ENCODE measurements at places on chromosomes 13 and 19.

DNA sequence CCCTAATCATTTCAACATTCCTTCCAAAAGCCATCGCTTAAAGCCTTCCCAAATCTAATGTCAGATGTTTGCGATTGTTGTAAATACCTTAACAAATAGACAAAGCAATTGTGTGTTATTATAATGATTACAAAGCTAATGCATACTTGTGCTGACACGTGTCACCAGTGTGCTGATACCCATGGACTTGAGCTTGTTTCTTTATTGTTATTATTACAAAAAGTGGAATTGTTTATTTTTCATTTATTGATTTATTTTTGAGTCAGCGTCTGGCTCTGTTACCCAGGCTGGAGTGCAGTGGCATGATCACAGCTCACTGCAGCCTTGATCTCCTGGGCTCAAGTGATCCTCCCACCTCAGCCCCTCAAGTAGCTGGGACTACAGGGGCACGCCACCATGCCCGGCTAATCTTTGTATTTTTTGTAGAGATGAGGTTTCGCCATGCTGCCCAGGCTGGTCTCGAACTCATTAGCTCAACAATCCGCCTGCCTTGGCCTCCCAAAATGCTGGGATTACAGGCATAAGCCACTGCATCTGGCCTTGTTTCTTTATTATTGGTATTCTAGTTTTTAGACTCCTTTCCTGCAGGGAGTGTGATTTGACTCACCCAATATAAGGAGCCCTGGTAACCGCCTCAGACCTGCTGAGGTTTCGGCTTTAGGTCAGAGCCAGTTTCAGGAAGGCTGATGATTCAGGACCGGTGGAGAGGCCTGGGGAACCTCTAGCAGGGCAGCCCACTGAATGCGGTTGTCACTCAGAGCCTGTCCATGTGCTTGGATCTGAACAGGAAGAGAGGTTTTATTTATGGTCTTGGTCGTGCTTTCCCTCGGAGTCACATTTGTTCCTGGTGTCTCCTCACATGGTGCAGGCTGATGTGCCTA, 2.1 kb upstream of the FBXO17 start:
- H3K4me3 ChIP-seq = no peak overlapping the region
- no peak for DNase-seq
- no peak overlapping the region for H3K27ac ChIP-seq
- H3K4me1 ChIP-seq = peaks cover 8% of the 10 kb centered on the region

DNA sequence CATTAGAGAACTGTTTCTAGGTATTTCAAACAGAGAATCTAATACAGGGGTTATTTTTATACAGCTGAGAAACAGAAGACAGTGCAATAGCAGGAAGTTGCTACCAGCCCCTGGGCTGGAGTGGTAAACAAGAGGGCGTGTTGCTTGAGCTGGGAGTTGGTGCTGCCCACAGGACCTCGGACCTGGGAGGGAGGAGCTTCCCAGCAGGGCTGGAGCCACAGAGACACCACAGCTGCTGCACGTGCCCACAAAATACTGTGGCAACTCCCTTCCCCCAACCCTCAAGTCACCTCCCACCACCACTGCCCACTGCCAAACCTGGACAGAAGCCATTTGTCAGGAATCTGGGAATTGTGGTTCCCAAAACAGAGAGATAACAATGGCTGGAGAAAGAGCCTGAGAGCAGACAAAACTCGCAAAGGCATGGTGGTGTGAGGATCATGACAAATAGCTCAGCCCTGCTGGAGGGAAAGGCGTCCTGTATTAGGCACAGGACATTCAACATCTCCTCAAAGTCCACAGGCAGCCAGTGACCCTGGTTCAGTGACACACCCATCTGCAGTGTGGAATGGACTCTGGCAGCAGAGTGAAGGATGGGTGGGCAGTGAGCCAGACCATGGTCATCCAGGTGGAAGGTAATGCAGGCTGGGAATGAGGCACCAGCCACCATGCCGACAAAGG, 57.2 kb downstream of the SPATA13 start:
- peaks cover 3% of the 10 kb centered on the region for H3K27me3 ChIP-seq
- no peak overlapping the region for H3K4me3 ChIP-seq
- H3K27ac ChIP-seq = no peak overlapping the region
- peaks cover 20% of the 10 kb centered on the region for H3K4me1 ChIP-seq
- H3K36me3 ChIP-seq = no peaks in the 10 kb centered on the region

DNA sequence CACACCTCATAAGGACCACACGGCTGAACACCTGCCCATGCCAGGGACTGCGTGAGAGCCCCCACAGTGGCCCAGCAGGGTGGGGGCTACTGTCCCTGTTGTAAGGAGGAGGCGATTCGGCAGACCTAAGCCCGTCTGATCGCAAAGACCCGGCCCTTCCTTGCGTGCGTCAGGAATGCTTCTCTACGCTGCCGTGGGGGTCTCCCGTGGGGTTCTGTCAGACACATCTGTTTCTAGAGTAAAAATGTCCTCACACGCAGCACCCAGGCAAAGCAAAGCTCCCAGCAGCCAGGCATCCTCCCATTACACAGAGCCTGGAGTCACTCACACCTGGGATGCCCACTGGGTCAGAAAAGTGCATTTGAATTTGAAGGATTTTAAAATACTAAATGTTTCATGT, 147.7 kb upstream of the SOX1 start:
- H3K27ac ChIP-seq = no peak overlapping the region
- DNase-seq = no peak
- H3K4me1 ChIP-seq = no peaks in the 10 kb centered on the region

- no peak overlapping the region for H3K4me3 ChIP-seq
- no peak overlapping the region for H3K27ac ChIP-seq
- no peak for DNase-seq
- H3K36me3 ChIP-seq = no peaks in the 10 kb centered on the region
- no peaks in the 10 kb centered on the region for H3K4me1 ChIP-seq
- no peaks in the 10 kb centered on the region for H3K27me3 ChIP-seq
These were observed 643.6 kb downstream of the PCDH9 start for GRCh38 chr13:66586489-66586888.

DNA sequence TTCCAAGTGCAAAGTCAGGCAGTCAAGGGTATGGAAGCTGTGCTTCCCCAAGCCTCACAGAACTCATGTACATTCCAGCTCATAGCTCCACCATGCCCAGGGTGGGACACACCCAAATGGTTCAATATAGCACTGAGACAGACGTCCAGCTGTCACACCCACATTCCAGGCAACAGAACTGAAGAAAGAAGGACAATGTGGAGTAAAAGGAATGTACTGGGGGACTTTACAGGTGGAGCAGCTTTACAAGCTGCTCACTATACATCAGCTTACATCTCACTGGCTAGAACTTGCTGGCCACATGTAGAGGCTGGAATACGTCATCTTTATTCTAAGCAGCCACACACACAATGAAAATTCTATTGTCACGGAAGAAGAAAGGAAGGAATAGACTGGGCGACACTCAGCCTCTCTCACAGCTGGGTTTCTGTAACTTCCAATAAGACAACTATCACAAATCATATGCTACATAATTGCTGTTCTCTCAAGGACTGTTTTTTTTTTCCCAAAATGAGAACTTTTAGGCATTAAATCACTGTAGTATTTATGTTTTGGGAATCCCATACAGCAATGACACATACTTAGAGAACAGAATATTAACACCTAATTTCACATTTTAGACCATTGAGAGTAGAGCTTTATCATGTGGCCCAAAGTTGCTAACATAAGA, 86.1 kb downstream of the KLF12 start:
- H3K27me3 ChIP-seq = no peaks in the 10 kb centered on the region
- DNase-seq = no peak
- H3K4me1 ChIP-seq = peaks cover 54% of the 10 kb centered on the region
- peak overlapping the region; percentile 75 for H3K27ac ChIP-seq
- H3K4me3 ChIP-seq = no peak overlapping the region

- peaks cover 56% of the 10 kb centered on the region for H3K4me1 ChIP-seq
- H3K27me3 ChIP-seq = no peaks in the 10 kb centered on the region
- DNase-seq = peak; percentile 26
- H3K4me3 ChIP-seq = peak overlapping the region; percentile 81
These were observed 5.2 kb downstream of the LCP1 start for GRCh38 chr13:46176756-46177155.

DNA sequence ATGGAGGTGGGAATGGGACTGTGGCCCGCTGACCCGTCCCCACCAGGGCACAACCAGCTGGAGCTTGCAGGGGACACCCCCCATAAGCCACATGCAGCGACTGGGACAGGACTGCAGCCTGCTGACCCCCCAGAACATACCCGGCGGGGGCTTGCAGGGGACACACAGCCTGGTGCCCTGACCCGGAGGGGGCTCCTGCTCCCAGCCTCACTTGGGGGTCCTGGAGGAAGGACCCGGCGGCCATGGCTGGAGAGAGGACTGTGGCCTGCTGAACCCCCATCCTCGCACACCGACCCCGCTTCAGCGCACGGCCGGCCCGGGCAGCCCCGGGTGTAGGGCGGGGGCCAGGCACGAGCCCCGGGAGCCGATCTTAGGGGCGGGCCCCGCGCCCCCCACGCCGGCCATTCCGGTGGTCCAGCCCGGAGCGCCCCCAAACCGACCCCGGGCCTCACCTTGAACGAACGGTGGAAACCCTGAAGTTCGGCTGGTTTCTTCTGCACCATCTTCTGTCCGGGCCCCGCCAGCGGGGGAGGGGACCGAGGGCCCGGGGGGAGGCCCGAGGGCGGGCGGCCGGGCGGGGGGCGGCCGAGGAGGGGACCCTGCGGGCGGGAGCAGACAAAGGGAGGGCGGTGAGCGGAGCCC, 574 bp downstream of the MKNK2 start:
- H3K4me3 ChIP-seq = peak overlapping the region; percentile 94
- DNase-seq = no peak
- H3K27me3 ChIP-seq = no peaks in the 10 kb centered on the region
- H3K27ac ChIP-seq = peak overlapping the region; percentile 98
- peaks cover 32% of the 10 kb centered on the region for H3K4me1 ChIP-seq

GRCh38 chr19:17553256-17553655, 2.2 kb upstream of the COLGALT1 start:
- H3K27me3 ChIP-seq = no peaks in the 10 kb centered on the region
- H3K4me3 ChIP-seq = no peak overlapping the region
- H3K36me3 ChIP-seq = peaks cover 19% of the 10 kb centered on the region
- peak overlapping the region; percentile 38 for H3K27ac ChIP-seq
- peaks cover 9% of the 10 kb centered on the region for H3K4me1 ChIP-seq

DNA sequence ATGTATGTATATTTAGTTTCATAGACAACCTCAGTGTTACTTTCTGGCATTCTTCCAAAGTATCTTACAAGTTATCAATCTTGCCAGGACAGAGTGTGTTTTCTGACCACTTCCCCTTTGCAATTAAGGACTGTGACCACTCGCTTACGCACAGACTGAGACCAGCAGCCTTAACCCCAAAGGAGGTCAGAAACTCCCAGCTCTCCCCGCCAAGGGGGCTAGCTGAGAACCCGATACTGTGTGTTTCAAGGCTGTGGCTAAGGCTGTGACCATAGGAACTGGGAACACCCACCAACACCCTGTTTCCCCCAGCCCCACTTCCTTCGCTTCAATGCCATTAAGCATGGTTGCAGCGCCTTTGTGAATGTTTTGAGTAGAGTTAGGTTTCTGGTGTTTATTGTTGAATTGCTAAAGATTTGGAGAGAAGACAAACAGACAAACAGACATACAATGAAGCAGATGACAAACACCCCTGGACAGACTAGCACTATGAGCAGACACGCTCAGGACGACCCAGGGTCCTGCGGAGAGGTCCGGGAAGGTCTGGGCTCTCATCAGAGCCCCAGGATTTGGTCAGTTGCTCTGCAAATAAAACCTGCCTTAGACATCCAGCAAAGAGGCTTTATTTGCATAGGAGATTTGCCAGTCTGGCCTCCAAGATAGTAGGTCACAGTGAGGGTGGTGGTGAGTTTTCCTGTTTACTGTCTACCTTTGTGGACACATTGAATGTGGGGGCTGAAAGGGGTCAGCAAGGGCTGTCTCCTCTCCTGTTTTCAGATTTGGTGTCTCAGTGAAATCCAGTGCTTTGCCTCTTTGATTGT, 25.0 kb upstream of the TNFSF11 start:
- H3K27me3 ChIP-seq = peaks cover 2% of the 10 kb centered on the region
- H3K4me3 ChIP-seq = peak overlapping the region; percentile 33
- peak overlapping the region; percentile 82 for H3K27ac ChIP-seq
- peak; percentile 20 for DNase-seq
- H3K36me3 ChIP-seq = no peaks in the 10 kb centered on the region
- peaks cover 12% of the 10 kb centered on the region for H3K4me1 ChIP-seq

DNA sequence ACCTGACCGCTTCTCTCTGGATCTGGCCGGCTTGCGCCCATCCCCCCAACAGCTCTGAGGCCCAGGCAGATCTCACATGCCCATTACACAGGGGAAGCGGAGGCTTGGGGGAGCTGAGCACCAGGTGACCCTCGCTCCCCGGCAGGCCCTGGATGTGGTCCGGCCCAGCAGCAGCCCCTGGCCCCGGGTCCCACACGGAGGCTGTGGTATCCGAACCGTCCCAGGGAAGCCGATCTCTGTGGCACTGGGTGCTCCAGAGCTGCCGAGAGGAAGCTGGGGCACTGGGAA, 27.7 kb downstream of the SBNO2 start:
- no peak for DNase-seq
- no peak overlapping the region for H3K4me3 ChIP-seq
- peaks cover 12% of the 10 kb centered on the region for H3K4me1 ChIP-seq
- no peaks in the 10 kb centered on the region for H3K27me3 ChIP-seq
- peaks cover 23% of the 10 kb centered on the region for H3K36me3 ChIP-seq

DNA sequence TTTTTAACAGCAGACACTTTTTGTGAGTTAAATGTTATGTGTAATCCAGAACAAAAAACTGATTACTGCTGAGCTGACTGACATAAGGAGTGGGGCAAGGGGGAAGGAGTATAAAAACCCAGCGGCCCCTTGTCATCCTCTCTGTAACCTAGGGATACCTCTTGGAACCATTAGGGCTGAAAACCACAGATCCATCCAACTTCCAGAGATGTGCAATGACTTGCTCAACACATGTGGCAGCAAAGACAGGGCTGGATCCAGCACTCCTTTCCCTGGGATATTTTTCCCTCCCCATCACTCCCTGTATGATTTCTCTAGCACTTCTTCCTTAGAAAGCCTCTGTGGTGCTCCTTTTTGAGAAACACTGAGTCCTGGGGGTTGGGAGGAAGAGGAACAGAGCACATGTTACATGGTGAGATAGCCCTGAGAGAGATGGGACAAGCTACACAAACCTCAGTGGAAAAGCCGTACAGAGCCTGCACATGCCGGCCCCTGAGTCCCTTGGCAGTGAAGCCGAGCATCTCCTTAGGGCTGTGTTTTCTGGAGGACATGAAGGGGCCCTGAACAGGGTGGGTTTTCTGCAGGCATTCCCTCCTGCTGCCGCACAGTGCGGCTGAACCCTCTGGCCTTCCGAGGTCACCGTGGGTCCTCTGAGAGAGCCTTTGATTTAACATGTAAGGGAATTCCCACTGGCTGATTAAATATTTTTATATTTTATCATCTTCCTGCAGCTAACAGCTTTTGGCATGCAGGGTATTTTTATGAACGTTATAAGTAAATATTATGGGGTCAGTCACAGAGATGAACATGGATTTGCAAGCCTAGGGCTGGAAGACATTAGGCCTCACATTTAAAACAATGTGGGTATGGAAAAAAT, 219.9 kb downstream of the COG6 start:
- no peak overlapping the region for H3K4me3 ChIP-seq
- DNase-seq = no peak
- H3K36me3 ChIP-seq = no peaks in the 10 kb centered on the region
- no peak overlapping the region for H3K27ac ChIP-seq
- H3K27me3 ChIP-seq = peaks cover 2% of the 10 kb centered on the region
